ENCODE measurements at places on chromosomes 5 and 9.

- no peak for DNase-seq
Observed at GRCh38 chr5:102532123-102532522, 33.3 kb upstream of the SLCO6A1 start.

- DNase-seq, result no peak
Observed at GRCh38 chr9:88197781-88198340, 59.6 kb upstream of the SPATA31C2 start.

DNA sequence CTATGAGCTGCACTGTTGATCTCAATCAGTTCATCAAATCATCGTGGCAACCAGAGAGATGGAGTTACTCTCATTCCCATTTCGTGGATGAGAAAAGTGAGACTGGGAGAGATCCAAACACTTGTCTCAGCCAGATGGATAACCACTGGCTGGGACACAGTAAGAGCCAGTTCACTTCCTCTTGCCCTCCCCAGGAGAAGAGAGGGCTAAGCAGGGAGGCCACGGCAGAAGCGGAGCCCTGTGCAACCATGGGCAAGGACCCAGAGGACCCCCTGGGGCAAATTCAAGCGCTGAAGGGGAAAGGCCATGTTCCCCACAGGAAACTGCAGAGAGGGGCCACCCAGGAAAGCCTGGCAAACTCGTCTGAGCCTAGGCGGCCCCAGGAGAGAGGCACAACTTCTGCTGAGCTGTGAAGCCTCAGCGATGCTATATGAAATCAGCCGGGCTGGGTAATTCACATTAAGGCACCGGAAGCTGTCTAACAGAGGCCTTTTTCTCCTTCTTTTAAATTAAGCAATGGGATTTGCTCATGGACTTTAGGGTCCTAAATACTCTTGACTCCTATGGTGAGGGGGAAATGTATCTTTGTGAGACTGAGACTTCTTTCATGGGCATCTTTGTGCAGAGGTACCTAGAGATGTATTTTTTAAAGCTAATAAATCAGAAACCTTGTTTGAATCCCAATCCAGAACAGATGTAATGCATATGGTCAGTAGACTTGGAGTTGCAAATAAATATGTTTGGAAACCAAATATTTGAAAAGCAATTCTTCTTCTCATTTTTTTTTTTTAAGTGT, 137.1 kb upstream of the SMIM23 start:
- DNase-seq, result no peak

DNA sequence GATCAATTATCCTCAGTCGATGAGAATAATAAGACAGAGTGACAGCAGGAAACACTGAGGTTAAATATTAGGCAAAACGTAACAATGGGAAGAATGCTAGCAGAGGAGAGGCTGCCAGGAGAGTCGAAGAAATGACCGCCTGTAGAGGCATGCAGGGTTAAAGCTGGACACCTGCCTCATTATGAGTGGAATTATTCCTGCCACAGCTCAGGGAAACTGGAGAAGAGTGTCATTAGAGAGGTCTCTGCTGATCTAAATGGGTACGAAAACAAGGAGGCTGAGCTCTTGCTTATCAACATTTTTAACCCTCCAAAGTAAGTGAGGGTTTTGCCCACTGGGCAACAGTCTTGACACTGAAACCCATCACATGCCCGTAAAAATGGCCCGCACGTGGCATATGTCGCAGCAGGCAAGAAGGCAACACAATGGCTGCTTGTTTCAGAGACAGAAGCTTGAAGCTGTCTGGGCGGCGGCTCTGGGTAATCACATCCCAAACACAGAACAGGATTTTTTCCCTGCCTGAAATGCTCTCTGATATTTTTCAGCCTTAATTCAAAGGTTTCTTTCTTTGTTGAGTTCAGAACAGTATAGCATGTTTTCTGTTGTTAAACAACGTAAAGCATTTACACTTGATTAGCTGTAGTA, 118.7 kb downstream of the MED27 start:
- no peak for DNase-seq

DNA sequence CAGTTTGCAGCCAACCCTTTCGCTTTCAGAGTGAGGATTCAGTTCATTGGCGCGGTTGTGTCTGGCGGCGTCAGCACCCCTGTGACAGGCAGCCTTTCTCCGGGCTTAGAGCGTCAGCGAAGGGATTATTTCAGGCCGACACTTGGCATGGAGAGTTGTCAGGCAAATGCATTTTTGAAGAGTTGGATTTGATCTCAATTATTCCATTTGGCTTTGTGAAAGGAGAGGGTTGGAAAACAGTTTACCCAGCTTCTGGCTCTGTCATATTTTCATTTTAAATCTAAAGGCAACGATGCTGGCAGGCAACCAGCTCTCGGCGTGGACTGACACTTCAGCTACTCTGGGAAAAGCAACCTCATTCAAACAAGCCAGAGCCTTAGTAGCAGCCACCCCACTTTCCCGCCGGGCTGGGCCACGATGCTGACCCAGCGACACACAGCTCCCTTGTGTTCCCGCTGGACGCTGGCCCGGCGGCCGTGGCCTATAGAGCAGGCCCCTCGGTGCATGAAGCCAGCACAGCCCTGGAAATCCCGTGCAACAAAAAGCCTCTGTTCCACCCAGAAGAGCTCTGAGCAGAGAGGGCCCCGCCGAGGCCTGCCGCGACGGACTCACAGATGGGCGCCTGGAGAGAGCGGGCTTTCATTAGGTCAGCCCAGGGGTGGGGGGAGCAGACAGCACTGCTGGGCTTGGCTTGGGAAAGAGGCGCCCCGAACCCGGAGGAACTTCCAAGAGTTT, 28.9 kb upstream of the LPCAT1 start:
- no peak for DNase-seq

- DNase-seq, result no peak
Observed at GRCh38 chr9:12716823-12717600, 23.8 kb downstream of the TYRP1 start.

DNA sequence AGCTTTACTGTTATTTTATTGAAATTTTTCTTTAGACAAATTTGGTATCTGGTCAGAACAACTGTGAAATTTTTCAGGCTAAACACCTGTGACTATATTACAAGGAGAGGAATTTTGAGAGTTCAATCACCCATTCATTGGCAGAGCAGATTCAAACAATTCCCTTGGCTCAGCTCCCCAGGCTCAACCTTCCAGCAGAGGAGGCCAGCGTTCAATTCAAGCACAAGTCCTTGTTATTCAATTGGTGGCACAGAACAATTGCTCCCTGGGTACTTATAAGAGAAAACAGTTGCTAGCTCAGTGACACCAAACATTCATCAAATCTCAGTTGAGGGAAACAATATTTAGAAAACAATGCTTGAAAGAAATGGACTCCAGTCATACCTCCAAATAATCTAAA, 83.3 kb downstream of the SUSD1 start:
- no peak for DNase-seq

DNA sequence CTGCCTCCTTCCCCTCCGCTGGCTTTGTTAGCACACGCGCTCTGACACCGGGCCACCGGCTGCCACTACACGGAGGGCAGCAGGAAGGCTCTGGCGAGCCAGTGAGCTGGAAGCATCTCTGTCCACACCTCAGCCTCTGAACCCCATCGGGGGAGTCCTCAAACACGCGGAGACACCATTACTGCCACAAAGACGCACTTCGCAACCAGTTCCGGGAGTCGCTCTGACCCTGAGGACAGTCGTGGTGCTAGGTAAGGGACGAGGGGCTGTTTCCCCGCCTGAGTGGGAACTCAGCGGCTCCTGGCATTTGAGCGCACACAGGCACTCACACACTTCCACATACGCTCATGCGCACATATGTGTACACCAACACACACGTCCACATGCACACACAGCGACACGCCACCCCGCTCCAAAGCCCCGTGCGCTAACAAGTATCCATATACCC, 160.0 kb downstream of the C9orf152 start:
- DNase-seq, result no peak

- DNase-seq, result no peak
Observed at GRCh38 chr5:80125022-80125961, 90.1 kb downstream of the THBS4 start.

- no peak for DNase-seq
Observed at GRCh38 chr9:113307396-113307975, 4.3 kb upstream of the RNF183 start.

- DNase-seq, result no peak
Observed at GRCh38 chr9:87865626-87866025, 17.1 kb upstream of the SPATA31E1 start.

- DNase-seq, result no peak
Observed at GRCh38 chr9:133144142-133144903, 19.4 kb downstream of the GBGT1 start.

GRCh38 chr9:108486831-108487230, 369.0 kb downstream of the ACTL7B start:
- no peak for DNase-seq

DNA sequence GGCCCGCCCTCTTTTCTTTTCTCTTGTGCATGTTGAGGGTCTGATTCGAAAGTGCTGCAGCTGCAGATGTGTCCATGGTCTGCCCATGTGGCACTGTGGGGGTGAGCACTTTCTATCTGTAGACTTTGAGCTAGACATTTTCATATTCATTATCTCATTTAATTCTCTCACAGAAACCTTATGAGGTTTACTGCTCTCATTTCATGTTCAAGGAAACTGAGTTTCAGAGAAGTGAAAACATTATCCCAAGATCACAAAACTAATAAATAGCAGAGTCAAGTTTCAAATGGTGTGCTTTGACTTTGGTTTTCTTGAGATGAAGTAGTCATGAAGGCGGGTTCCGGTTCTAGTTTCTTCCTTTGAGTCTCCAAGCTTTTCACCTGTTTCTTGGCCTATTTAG, 536.5 kb upstream of the ZNF462 start:
- no peak for DNase-seq

DNA sequence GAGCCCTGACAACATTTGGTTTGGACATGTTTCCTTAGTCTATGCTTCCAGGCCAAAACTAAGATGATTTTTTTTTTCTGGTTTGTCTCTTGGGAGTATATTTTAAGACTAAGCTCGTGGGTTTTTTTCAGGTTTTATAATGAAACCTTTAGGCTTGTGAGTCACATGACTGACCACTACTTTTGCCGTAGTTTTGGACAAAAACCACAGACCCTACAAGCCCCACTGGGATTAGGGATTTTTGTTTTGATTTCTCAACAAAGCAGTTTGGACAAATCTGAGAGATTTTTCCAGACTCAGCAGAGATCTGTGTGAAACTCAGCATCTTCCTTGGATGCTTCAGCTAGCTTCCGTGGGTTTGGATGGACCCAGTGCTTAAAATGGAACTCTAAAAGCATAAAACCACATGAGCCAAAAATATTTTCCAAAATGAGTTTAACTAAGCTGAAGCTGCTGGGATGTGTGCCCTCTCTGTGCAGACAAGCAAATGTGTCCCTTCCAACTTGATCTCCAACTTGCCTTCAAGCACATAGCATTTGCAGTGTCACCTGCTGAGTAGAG, 70.3 kb upstream of the SMIM15 start:
- DNase-seq, result no peak

DNA sequence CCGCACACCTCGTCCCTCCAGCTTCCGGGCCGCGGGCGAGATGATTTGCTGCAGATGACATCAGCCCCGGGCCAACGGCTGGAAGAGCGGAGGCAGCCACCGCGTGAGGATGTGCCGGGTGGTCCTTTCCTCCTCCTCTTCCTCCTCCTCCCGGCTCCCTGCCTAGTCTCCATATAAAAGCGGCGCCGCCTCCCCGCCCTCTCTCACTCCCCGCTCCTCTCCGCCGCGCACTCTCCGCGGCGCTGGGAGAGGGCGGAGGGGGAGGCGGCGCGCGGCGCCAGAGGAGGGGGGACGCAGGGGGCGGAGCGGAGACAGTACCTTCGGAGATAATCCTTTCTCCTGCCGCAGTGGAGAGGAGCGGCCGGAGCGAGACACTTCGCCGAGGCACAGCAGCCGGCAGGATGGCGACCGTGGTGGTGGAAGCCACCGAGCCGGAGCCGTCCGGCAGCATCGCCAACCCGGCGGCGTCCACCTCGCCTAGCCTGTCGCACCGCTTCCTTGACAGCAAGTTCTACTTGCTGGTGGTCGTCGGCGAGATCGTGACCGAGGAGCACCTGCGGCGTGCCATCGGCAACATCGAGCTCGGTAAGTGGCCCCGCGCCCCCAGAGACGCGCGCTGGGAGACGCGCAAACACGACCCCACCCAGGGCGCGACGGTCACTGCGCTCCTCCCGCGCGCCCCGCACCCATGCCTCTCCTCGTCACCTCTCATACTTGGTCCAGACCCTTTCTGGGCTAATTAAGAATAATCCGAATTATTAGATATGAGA, at the start of gene MAP1B:
TSS of gene MAP1B (plus strand) at position 345 of the 770 bp plus-strand sequence. CDS start at position 402, 57 bp downstream.
- DNase-seq, result no peak

DNA sequence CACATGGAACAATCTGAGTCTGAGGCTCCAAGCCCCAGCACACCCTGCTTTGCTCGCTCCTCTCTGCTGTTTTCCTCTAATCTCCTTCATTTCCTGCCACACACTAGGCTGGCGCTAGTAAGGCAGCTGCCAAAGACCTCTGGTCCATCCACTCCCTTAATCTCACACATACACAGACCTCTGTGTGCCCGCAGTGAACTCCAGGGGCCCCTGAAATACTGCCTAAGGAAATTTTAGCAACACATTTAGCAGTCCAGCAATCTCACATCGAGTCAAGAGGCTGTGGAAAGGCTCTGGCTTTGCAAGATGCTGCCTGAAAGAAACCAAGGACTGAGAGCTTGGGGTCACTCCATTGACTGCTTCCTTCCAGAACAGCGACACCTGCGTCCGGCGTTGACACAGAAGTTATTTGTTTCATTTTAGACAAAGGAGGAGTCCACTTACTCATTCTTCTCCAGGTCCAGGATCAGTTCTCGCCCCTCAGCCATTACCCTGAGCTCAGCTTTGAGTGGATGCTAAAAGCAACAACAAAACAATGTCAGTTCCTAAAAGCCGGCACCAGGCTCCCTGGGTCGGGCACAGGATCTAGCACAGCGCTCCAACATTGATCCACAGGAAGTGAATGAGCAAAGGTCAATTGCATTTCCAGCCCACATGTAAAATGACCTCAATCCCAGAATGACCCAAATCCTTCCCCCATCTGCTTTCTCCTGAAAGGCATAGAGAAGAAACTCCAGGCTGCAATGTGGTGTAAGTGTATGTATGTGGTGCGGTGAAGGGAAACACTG, 11.5 kb downstream of the ADAM19 start:
- DNase-seq, result no peak

- no peak for DNase-seq
Observed at GRCh38 chr5:172733974-172734346, 37.0 kb downstream of the DUSP1 start.

- DNase-seq, result no peak
Observed at GRCh38 chr9:83287021-83287420, 224.1 kb upstream of the RASEF start.

DNA sequence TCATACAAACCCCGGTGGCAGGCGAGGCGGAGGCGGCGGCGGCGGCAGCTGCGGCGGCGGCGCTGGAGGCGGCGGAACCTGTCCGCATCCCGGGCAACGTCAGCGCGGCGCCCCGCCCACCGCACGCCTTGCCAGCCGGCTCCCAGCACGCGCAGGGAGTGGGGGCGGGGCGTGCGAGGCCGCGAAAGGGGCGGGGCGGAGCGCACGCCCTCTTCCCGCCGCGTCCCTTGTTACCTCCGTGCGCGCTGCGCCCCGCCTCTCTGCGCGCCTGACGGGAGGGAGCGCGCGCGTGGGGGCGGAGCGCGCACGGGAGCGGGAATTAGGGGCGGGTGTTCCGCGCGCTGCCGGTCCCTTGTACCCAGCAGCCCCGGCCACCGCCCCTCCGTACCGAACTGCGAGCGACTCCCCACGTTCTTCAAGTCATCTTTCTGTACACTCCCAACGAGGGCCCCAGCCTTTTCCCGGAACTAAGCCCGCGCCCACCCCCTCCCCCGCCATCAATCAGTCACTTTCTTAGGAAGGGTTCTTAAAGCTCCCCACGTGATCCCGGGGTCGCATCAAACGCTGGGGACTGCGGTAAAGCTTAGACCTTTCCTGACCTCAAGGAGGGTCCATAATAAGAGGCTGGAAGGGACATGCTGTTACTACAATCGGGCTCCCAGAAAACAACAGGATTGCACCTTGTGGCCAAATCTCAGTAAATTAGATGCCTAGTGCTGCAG, at the start of gene AGTPBP1:
TSS of gene AGTPBP1 (minus strand) at position 80 of the 722 bp plus-strand sequence. CDS start 29,421 bp downstream, outside the sequence.
- peak; percentile 59 for DNase-seq
